Vagina (tissue), 2 donors: ENCODE measurements at places on chromosomes 7 and 10.

DNA sequence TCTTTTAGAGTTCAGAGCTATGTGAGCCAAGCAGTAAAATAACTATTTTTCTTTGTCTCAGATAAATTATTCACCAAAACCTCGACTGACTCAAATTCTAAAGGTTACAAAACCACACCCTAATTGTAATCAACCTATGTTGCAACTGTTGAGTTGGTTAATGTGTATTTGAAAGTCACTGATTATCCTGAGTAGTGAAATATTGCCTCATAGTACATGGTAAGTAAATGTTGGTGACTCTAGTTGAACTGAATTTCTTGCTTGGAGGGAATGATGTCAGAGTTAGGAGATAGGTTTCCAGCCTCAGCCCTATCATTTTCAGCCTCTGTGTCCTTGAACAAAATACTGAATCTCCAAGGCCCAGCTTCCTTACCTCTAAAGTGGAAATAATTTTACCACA lies 3.0 kb upstream of the CYP2C18 start:
- no peaks in the 10 kb centered on the region for H3K36me3 ChIP-seq
- DNase-seq: no peak
- H3K27ac ChIP-seq: no peak overlapping the region
- no peaks in the 10 kb centered on the region for H3K27me3 ChIP-seq
- H3K4me1 ChIP-seq: no peaks in the 10 kb centered on the region

DNA sequence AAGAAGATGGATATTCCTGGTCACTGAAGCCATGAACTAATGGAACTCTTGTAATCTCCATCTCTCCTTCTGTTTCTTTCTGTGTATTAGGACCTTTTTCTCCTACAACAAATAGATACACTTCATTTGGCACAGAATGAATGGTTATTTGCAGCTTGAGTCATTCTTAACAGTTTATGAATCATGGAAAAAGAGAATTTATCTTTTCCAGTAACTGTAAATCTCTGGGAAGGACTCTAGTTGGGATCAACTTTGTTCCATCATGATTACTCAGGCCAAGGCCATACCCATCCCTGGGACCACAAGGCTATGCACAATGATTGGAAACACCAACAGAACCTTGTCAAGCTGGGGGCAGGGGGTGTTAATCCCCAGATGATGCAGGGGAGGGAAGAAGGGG lies 36.1 kb upstream of the MDFIC start:
- H3K4me1 ChIP-seq: no peaks in the 10 kb centered on the region
- H3K27ac ChIP-seq: no peak overlapping the region
- no peak overlapping the region for H3K4me3 ChIP-seq

DNA sequence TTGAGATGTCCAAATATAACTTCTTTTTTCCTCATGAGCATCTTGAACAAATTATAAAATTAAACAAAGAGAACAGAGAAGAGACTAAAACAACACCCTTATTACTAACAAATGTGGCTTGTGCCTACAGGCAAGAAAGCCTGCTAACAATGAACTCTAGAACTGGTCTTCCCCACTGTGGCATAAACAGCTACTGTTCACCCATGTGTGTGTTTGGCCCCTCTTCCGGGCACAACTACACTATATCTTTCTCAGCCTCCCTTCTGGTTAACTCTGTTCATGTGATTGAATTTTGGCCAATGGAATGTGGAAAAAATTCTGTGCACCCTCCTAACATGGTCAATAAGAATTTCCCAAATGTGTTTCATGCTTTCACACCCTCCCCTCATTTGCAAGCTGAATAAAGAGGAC lies 117.0 kb downstream of the KBTBD2 start:
- H3K4me1 ChIP-seq: no peaks in the 10 kb centered on the region
- H3K27me3 ChIP-seq: no peaks in the 10 kb centered on the region
- no peaks in the 10 kb centered on the region for H3K36me3 ChIP-seq
- DNase-seq: no peak
- H3K4me3 ChIP-seq: no peak overlapping the region
- no peak overlapping the region for H3K27ac ChIP-seq

GRCh38 chr10:86377797-86378146 lies 11.2 kb upstream of the GRID1 start:
- H3K4me3 ChIP-seq: no peak overlapping the region
- H3K36me3 ChIP-seq: no peaks in the 10 kb centered on the region
- peak; percentile 55 for DNase-seq
- no peak overlapping the region for H3K27ac ChIP-seq

DNA sequence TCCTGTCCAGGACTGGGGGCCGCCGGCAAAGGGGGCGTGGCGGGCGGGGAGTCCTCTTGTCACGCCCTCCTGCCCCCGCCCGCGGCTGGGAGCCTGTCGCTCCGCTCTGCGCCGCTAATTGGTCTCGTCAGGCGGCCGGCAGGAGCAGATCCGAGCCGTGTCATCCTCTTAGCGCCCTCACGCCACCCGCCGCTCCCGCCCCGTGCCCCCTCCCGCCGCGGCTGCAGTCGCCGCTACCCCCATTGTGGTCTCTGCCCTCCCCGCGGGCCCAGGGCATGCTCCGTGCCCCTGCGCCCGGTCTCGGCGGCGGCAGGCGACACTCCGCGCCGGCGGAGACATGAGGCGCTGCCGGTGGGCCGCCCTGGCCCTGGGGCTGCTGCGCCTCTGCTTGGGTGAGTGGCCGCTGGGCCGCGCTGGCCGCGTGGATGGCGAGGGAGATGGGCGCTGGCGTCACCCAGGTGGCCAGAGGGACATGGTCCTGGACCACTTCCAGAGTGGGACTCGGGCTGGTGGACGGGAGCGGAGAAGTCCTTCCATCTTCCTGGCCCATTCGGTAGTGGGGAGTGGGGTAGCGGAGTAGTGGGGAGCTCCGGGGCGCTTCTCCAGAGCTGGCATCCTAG lies at the start of gene CDHR1:
Gene CDHR1, plus strand, starts transcription at position 114 of the 620 bp plus-strand sequence. Its CDS starts 224 bp downstream, at position 338.
- DNase-seq: no peak
- H3K36me3 ChIP-seq: no peaks in the 10 kb centered on the region
- H3K27me3 ChIP-seq: no peaks in the 10 kb centered on the region
- H3K27ac ChIP-seq: no peak within 1 kb of the TSS
- H3K4me3 ChIP-seq: peak within 1 kb of the TSS; percentile 43

DNA sequence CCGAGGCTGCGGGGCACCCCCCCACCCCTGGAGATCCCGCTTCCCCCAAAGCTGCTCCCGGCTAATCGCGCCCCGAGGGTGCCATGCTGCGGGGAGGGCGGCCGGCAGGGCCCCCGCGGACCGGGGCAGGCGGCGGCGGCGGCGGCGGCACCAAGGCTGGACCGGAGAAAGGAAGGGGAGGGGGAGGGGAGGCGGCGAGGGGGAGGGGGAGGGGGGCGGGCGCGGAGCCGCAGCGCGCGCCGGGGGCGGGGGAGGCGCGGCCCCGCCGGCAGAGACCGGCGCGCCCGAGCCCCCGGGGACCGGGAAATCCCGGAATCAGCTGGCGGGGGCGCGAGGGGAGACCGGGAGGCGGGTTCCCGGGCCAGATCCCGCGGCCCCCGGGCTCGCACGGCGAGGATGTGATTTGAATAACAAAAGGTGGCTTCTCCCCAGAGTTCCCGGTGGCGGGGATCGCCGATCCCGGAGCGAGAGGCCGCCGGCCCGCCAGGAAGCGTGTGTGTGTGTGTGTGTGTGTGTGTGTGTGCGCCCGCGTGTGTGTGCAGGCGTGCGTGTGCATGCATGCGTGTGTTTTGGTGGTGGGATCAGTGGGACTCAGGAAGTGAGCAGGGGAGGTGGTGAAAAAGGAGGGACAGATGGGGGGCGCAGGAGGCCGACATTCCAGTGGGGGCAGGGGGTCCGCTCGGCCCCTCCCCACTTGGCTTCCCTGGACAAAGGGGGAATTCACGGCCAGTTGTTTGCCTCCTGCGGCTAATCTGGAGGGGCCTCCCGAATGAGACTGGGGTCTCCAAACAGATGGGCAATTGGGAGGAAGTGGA lies 99.5 kb downstream of the HIP1 start:
- no peaks in the 10 kb centered on the region for H3K27me3 ChIP-seq
- H3K36me3 ChIP-seq: no peaks in the 10 kb centered on the region
- H3K4me3 ChIP-seq: peak overlapping the region; percentile 64
- H3K4me1 ChIP-seq: peaks cover 19% of the 10 kb centered on the region

GRCh38 chr7:55308186-55308929 lies 56.8 kb upstream of the LANCL2 start:
- no peaks in the 10 kb centered on the region for H3K27me3 ChIP-seq
- no peak overlapping the region for H3K4me3 ChIP-seq
- H3K4me1 ChIP-seq: no peaks in the 10 kb centered on the region
- H3K27ac ChIP-seq: no peak overlapping the region
- DNase-seq: no peak
- no peaks in the 10 kb centered on the region for H3K36me3 ChIP-seq

DNA sequence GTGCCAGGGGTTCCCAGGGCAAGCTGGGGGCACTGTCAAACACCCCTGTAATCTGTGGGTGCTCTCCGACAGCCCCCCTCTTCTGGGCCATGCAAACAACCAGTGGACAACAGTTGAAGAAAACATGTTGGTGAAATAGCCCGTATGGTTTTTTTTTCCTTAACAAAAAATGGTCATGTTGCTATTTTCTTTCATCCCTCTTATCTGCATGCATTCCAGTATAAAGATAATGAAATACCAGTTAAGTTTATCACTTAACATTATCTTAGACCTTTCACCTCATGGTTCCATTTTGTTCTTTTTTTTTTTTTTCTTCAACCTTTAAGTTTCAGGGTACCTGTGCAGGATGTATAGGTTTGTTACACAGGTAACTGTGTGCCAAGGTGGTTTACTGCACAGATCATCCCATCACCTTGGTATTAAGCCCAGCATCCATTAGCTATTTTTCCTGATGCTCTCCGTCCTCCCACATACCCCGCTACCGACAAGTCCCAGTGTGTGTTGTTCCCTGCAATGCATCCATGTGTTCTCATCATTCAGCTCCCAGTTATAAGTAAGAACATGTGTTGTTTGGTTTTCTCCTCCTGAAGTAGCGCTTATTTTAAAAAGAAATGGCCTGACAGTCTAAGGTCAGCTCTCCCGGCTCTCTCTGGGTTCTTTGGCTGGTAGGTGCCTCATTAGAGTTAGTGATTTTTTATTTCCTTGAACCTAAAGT lies 110.1 kb downstream of the NRP1 start:
- no peak for DNase-seq
- H3K4me1 ChIP-seq: peaks cover 4% of the 10 kb centered on the region

DNA sequence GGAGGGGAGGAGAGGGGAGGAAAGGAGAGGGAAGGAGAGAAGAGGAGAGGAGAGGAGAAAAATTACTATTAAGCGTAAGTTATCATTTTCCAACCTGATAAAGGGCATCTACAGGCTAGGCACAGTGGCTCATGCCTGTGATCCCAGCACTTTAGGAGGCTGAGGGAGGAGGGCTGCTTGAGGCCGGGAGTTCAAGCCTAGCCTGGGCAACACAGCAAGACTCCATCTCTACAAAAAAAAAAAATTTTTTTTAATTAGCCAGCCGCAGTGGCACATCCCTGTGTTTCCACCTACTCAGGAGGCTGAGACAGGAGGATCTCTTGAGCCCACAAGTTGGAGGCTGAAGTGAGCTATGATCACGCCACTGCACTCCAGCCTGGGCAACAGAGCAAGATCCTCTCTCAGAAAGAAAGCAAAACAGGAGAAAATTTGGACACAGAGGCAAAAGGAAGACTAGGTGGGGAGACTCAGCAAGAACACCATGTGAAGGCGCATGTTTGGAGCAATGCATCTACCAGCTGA lies 35.2 kb upstream of the GTF2I start:
- no peak overlapping the region for H3K4me3 ChIP-seq
- DNase-seq: no peak
- peaks cover 7% of the 10 kb centered on the region for H3K4me1 ChIP-seq
- H3K27me3 ChIP-seq: no peaks in the 10 kb centered on the region
- H3K36me3 ChIP-seq: no peaks in the 10 kb centered on the region

- H3K27ac ChIP-seq: no peak overlapping the region
- no peaks in the 10 kb centered on the region for H3K27me3 ChIP-seq
- DNase-seq: no peak
These were observed 196.9 kb upstream of the PPP2R2D start for GRCh38 chr10:131703941-131704340.

DNA sequence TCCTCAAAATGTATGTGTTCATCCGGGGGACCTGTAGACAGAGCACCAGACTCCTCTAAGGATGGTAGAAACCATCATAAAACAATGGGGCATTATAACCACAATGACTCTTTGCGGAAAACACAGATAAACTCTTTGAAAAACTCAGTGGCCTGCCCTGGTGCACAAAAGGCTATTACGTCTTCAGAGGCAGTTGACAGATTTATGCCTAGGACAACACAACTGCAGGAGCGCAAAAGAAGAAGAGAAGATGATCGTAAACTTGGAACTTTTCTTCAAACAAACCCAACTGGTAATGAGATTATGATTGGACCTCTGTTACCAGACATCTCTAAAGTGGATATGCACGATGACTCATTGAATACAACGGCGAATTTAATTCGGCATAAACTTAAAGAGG lies 6.0 kb downstream of the RBM48 start:
- H3K27ac ChIP-seq: no peak overlapping the region
- H3K27me3 ChIP-seq: no peaks in the 10 kb centered on the region
- H3K4me3 ChIP-seq: no peak overlapping the region

- H3K27ac ChIP-seq: no peak overlapping the region
- H3K27me3 ChIP-seq: no peaks in the 10 kb centered on the region
- DNase-seq: no peak
- H3K4me1 ChIP-seq: no peaks in the 10 kb centered on the region
- no peak overlapping the region for H3K4me3 ChIP-seq
- H3K36me3 ChIP-seq: no peaks in the 10 kb centered on the region
These were observed 5.6 kb upstream of the MTPAP start for GRCh38 chr10:30354669-30355068.

- no peak for DNase-seq
- H3K4me3 ChIP-seq: no peak overlapping the region
- no peak overlapping the region for H3K27ac ChIP-seq
- no peaks in the 10 kb centered on the region for H3K4me1 ChIP-seq
- H3K36me3 ChIP-seq: no peaks in the 10 kb centered on the region
- H3K27me3 ChIP-seq: no peaks in the 10 kb centered on the region
These were observed 168.3 kb downstream of the VTI1A start for GRCh38 chr10:112615269-112615668.

GRCh38 chr7:159169391-159169790 lies 24.7 kb upstream of the VIPR2 start:
- H3K27me3 ChIP-seq: no peaks in the 10 kb centered on the region
- DNase-seq: no peak
- H3K27ac ChIP-seq: no peak overlapping the region
- H3K36me3 ChIP-seq: no peaks in the 10 kb centered on the region

GRCh38 chr7:90229682-90230081 lies 15.3 kb upstream of the CFAP69 start:
- no peak overlapping the region for H3K27ac ChIP-seq
- DNase-seq: no peak
- H3K4me3 ChIP-seq: no peak overlapping the region
- no peaks in the 10 kb centered on the region for H3K27me3 ChIP-seq
- H3K36me3 ChIP-seq: no peaks in the 10 kb centered on the region

GRCh38 chr10:123557366-123558108 lies 108.6 kb upstream of the GPR26 start:
- no peaks in the 10 kb centered on the region for H3K4me1 ChIP-seq
- H3K27me3 ChIP-seq: no peaks in the 10 kb centered on the region
- no peak overlapping the region for H3K27ac ChIP-seq
- peak; percentile 74 for DNase-seq
- no peaks in the 10 kb centered on the region for H3K36me3 ChIP-seq
